ENCODE measurements at places on chromosomes 3 and 15.

GRCh38 chr3:86987421-86987715 lies 3.6 kb downstream of the VGLL3 start:
- DNase-seq, result no peak

DNA sequence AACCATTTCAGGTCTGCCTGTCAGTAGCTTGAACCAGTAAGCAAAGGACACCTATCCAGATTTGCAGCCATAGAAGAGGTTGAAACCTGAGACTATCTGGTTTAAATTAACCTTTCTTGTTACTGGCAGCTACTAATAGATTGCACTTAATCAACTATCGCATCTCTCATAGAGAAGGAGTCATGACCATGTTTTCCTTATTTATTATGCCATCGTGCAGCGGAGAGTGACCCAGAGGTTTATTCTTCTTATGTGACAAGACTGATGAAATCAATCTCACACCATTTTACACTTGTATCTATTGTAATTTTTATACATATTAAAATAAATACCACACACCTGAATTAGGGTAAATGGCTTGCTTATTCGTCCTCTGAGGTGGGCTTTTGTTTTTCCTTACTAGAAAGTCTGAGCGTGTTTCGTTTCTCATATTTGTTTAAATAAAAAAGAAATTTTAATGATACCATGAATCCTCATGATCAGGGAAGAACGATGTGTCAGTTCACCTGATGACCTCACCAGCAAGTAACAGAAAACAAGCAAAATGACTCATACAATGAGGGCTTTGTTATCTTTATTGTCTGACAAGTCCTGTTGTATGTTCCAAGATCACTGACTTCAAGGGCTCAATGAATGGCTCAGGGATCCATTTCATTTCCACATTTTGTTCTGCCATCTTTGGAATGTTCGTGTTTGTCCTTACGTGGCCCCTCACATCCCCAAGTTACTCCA lies 379.5 kb upstream of the DPH6 start:
- DNase-seq, result no peak

- peak; percentile 91 for DNase-seq
These were observed 61.3 kb downstream of the VGLL4 start for GRCh38 chr3:11582191-11582968.

- no peak for DNase-seq
These were observed 9.5 kb downstream of the ACAD11 start for GRCh38 chr3:132650153-132650552.

GRCh38 chr15:101652786-101653430 lies 727 bp upstream of the TM2D3 start:
- peak; percentile 24 for DNase-seq

- no peak for DNase-seq
These were observed 17.7 kb upstream of the SNRK start for GRCh38 chr3:43268636-43269035.

Data from EH (cell line).